Stimulated activated CD8-positive, alpha-beta memory T cell treated with anti-CD3 and anti-CD28 coated beads, Interleukin-12 subunit alpha, Interleukin-12 subunit beta, amount 100 ng/mL, for 4 hours (primary cell): ENCODE measurements at places on chromosomes 1 and 21.

DNA sequence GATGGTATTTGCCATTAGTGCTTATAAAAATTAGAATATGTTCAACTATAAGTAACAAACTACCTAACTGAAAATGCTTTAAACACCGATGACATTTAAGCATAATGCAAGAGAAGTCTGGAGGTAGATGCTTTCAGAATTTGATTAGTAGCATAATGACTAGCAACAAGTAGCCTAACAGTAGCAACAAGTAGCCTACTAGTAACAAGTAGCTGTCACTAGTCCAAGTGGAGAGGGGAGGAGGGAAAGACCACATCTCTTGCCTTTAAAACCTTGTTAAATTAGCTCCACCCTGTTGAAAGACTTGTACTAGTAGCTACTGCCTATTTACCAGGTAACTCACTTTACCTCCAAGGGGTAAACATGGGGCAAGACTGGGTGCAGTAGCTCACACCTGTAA is 7.9 kb downstream of the GPR88 start:
- no peak for DNase-seq

DNA sequence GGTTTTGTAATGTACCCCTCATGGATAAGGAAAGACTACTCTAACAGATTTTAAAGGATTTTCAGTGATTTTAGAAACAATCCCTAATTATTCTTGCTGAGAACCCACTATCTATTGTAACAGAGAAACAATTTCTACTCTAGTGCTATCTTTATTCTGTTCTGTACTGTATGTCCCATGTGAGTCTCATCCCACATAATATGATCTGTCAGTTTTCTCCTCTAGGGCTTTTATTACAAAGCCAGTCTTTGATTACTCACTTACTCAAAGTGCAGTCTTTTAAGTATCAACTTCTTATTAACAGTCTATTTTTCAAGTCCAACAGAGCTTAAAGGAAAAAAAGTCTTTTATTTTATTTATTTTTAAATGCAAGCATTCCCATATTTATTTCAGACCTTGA is 54.8 kb downstream of the CTH start:
- DNase-seq = no peak

DNA sequence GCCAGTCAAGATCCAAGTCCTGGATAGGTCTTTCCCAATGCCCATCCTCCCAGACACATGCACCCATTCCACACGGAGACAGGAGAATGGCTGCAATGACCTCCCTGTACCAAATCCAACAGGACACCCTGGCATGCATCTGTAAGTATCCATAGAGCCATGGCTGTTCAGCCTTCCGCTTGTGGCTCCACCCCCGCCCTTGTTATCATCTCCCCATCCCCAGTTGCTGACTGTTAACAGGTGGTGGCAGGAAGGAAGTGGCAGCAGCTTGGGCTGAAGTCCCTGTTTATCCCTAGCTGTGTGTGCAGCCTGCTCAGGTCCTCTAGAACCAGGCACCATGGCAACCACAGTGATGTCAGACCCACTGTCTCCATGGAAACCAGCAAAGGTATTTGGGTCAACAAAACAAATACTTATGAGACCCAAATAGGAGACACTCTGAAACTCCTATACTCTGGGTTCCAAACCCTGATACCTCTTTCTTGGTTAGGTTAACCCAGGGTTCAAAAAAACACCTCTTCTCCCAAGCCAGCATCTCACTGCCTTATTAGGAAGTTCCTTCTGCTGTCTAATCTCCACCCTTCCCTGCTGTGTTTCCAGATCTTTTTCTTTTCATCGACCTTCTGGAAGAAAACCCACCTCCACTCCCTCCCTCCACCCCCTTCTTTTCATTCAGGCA is 721 bp downstream of the PBXIP1 start:
- peak; percentile 56 for DNase-seq

DNA sequence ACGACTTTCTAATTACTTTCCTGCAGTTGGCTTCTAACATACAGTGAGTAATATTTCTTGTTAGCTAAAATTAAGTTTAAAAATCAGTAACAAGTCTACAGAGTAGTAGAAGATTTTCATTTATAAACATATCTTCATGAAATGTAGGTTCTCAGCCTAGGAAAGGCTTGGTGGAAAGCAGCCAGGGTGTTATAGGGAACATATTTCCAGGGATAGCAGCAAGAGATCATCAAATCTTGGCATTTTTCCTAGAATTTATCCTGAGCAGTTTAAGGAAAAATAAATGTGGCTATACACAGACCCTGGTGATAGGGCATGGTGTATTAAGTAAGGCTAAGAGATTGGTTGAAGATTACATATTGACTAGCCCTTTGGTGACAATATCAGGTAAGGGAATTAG is 203.5 kb upstream of the NEGR1 start:
- DNase-seq = no peak

DNA sequence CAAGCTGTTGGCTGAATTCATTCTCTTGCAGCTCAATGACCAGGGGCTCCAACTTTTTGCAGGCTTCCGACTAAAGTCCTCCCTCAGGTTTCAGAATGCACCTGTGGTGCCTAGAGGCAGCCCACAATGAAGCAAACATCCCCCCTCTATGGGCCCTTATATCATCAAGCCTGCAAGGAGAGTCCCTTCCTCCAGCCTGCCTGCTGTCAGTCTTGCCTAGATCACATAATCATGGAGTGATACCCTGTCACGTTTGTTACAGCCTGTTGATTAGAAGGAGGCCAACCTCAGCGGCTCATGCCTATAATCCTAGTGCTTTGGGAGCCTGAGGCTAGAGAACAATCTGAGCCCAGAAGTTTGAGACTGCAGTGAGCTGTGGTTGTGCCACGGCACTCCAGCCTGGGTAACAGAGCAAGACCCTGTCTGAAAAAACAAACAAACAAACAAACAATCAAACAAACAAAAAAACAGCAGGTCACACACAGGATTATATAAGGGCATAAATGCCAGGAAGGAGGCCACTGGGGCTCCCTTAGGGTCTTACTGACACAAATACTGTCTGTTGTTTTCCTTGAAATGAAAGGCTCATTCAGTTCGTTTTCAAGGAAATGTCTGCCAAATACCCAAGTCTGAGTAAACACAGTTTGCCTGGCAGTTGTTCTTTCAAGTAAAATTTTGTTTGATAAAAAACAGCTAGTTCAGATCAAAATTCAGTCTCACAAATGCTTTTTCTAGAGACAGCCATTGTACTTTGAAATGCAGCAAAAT is 4.7 kb upstream of the SPRR3 start:
- no peak for DNase-seq

GRCh38 chr21:45383615-45384201 is 21.3 kb upstream of the COL18A1 start:
- DNase-seq = no peak

DNA sequence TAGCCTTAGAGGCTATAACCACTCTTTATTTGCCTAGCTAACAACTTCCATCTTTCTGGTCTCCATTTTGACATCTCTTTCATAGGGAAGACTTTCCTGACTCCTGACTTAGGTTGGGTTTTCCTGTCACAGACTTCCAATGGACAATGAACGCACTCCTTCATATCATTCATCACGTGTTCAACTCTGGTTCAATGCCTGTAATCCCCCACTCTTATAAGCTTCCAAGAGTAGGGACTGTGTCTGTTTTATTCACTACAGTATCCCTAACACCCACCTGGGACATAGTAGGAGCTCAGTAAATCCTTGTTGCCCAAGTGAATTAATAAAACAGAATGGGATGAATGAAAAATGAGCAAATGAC is 4.6 kb downstream of the SLAMF1 start:
- DNase-seq = no peak

GRCh38 chr21:8993284-8993942 is 1528.0 kb upstream of the TPTE start:
- DNase-seq = no peak

GRCh38 chr21:37005548-37006485 is 685 bp upstream of the RIPPLY3 start:
- DNase-seq = no peak

- no peak for DNase-seq
Measured at GRCh38 chr1:43305926-43306687, 5.3 kb downstream of the TIE1 start.

DNA sequence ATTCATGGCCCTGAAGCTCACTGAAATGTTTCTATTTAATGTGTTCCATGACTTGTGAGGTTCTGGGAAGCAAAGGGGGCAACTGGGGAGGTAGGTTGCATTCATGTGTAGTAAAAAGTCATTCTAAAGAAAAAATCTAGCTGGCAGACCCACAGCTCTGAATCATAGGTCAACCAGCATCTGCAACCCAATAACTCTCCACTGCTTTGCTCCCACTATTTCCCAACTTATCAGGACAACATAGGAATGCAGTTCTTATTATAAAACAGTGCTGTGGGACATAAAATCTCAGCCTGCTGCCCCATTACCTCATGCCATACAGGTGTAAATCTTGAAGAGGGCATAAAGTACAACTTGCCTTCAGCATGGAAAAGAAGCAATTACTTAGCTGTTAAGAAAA is 576.1 kb upstream of the PTBP2 start:
- no peak for DNase-seq

DNA sequence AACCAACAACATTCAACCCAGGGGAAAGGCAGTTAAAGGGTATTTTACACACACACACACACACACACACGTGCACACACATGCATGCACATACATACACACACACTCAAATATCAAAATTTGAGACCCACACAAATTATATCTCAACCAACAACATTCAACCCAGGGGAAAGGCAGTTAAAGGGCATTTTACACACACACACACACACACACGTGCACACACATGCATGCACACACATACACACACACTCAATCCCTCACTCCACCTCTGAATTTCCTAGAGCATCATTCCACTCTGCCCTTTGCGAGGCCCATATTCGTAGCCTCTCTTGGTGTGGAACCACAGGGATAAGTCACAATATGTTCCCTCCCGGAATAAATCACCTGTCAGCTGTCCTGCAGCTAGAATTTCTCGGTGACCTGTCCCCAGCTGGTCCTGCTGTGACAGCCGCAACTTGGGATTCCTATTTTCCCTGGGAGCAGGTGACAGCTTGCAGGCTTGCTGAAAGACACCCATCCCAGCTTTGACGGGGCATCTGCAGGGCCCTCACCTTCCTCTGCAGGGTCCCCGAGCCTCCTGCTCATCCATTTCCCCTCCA is 122.7 kb downstream of the PSMG1 start:
- DNase-seq = no peak

DNA sequence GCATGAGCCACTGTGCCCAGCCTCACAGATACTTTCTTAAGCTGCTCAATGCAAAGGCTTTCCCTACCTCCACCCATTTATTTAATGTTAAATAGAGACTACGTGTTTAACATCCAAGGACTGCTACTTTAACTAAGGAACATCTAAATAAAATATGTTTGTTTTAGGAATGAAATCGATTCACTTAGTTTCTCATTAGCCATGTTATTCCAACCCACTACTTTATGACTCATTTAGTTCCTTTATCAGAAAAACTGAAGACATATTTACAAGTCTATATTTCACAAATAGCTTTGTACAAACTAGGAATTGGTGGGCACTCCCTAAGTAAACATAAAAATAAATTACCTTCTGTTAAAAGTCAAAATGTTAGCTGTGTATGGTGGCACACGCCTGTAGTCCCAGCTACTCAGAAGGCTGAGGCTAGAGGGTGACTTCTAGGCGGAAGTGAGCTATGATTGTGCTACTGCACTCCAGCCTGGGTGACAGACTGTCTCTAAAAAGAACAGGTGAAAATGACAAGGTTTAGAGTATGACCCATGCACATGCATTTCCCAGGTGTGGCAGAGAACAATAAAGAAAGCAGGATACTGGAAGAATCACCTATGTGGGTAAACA is 39.9 kb upstream of the AK4 start:
- DNase-seq = no peak

GRCh38 chr1:19618428-19618827 is 25.7 kb upstream of the NBL1 start:
- DNase-seq = no peak

DNA sequence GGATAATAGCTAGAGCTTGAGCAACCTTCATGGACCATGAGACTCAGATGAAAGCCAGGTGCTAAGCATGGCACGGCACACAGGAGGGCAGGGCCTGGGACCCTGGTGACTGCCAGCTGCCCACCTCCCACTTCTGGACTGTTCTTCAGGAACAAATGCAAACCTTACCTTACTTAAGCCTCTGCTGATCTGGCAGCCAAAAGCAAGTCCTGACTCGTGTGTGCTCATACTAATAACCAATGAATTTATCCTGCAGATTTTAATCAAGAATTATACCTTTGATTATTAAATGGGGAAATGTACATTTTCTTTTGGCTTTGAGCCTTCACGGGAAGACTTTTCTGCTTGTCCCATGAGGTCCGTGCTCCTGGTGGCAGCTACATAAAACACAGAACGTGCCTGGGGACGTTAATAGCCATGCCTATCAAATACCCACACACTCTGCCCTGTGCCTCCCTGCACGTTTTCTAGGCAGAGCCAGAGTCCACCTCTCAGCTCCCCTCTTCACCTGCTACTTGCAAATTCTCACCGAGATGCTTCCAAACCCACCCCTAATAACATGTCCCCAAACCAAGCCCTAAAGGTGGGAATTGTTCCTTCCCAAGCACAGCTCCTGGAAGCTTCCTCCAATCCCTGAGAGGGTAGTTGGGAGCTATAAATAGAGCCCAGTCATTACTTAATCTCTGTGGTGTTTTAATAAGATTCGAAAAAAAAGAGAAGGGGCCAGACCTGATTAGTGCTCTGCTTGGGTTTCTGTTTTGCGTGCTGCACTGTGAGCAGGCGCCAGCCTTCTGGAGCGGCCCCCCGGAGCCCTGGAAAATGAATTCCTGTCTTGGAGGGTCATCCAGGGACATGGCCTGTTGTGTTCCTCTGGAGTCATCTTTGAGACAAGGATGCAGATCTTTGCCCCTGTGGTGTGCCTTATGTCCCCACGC is 33.5 kb downstream of the SLC1A7 start:
- DNase-seq = no peak

GRCh38 chr21:46662765-46663500 is 27.5 kb downstream of the PRMT2 start:
- DNase-seq = no peak

GRCh38 chr1:91731815-91732214 is 154.1 kb downstream of the TGFBR3 start:
- DNase-seq = no peak

GRCh38 chr1:87684194-87684593 is 355.5 kb downstream of the LMO4 start:
- no peak for DNase-seq

DNA sequence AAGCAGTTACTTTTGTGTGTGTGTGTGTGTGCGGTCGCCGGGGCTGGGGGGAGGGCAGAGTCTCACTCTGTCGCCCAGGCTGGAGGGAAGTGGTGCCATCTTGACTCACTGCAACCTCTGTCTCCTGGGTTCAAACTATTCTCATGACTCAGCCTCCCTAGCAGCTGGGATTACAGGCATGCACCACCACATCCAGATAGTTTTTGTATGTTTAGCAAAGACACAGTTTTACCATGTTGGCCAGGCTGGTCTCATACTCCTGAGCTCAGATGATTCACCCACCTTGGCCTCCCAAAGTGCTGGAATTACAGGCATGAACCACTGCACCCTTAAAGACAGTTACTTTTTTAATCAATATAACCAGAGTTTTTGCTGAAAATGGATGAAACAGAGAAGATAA is 207.0 kb downstream of the PTPRC start:
- no peak for DNase-seq
